Cerebellar nuclear complex (tissue), 1 donor: ENCODE measurements at places on chromosomes 16 and 17.

- no peak for DNase-seq
These were observed 16.3 kb downstream of the LIG3 start for GRCh38 chr17:34996422-34997285.

DNA sequence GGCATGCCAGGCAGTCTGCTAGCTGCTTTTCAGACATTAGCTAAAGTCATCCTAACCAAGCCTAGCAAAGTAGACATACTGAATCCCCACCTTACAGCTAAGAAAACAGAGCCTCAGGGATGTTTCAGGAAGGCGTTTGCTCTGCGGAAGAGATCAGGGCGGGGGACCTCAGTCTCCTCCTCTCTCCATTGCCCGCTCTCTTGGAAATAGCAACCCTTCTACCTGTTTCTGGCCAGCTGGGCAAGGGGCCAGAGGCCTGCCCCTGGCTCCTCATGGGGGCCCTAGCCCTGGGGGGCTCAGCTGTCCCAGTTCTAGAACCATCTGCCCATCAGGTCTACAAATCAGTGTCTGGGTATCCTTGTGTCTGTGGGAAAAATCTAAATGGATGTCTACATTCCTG lies 14.5 kb downstream of the PITPNM3 start:
- DNase-seq, result no peak

- no peak for DNase-seq
These were observed 5.4 kb upstream of the GIP start for GRCh38 chr17:48973806-48974205.

DNA sequence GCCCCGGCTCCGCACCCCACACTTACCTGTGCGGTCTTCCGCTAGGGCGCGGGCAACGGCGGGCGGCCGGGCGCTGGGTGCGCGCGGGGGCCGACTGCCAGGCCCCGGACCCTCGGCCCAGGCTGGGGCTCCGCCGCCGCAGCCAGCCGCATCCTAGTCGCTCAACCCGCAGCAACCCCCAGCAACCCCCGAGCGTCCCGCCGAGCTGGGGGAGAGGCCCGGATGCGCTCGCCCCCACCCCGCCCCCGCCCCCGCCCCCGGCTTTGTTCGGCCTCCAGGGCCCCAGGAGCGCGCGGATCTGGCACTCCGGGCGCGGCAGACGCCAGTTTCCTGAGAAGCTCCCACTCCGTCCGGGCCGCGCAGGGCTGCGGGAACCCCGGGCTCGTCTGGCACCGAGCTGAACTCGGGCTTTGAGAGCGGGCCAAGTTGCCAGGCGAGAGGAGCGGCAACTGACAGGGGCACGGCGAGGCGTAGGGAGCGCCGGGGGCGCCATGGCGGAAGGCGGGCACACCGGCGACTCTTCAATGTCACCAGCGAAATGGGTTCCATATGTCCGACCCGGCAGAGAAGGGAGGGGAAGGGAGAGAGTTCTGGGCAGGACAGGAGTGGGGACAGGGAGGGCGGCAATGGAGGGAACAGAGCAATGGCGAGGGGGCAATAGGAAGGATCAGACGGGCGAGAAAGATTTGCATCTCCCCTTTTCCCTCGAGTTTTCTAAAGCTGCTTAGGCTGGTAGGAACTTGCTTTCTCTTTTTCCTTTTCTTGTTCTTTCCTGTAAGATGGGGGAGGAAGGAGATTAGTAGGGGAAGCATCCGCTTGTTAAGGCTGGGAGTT lies 13.7 kb downstream of the HOXB4 start:
- no peak for DNase-seq

DNA sequence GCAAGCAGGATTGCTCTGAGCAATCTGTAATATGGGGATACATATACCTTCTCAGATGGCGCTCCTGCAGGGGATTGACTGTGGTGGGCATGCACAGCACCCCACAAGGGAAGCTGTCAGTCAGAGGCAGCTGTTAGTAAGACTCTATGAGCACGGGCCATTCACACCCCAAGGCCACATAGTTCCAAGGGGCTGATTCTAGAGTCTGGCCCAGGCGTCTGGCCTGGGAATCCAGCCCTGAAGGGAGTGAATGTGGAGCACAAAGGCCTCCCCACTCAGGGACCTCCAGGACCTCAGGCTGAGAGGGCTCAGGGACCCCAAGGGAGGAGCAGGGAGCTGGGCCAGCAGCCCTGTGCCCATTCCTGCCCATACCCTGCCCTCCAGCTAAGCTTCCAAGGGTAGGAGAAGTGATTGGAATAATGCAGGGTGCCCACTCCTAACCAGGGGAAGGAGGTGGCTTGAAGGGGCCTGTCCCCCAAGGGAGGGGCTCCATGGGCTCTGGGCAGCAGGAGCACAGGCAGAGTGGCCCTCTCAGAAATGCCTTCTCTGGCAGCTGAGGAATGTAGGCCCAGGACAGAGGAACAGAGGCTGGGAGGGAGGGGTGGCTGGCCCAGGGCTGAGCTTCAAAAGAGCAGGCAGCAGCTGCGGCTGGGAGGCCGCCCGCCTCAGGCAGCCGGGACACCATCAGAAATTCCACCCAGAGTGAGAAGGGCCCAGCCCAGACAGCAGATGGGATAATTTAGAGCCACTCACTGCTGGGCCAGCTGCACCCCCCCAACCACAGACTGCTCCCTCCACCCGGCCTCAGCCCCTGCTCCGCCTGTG lies 48.9 kb upstream of the MRPS23 start:
- DNase-seq, result no peak

DNA sequence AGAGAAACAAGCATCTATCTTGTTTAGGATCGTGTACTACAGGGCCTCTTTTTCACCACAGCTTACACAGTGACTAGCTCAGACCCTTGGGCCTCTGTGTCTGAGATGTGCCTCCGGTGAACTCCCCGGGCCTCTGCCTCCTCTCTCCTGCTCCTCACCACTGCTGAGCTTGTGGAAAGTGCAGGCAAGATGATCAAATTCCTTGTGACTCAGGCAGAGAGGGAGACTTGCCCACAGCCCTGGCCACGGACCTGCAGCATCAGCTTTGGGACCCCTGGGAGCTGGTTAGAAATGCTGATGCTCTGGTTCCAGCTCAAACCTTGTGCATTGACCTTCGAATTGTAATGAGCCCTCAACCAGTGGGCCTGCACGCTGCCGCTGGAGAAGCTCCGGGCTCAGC lies 79.8 kb downstream of the ZDHHC7 start:
- DNase-seq, result no peak

GRCh38 chr17:5950878-5951277 lies 119.3 kb upstream of the WSCD1 start:
- DNase-seq, result peak; percentile 49

DNA sequence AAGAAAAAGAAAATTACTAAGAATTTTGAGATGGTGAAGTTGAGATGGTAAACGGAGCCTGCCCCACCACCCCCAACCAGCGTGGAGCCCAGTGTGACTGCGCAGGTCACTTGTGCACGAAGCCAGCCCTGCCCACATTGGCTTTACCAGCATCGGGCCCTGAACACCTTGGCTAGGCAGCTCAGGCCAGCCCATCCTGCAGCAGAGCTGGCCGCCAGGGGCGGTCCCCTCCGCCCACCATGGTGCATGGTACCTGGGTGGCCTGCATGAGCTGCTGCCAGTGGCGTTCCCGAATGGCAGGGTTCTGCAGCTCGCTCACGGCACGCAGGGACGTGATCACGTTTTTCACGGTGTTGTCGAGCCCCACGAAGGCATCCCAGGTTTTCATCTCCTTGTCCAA lies 62.7 kb downstream of the DNAH17 start:
- no peak for DNase-seq

DNA sequence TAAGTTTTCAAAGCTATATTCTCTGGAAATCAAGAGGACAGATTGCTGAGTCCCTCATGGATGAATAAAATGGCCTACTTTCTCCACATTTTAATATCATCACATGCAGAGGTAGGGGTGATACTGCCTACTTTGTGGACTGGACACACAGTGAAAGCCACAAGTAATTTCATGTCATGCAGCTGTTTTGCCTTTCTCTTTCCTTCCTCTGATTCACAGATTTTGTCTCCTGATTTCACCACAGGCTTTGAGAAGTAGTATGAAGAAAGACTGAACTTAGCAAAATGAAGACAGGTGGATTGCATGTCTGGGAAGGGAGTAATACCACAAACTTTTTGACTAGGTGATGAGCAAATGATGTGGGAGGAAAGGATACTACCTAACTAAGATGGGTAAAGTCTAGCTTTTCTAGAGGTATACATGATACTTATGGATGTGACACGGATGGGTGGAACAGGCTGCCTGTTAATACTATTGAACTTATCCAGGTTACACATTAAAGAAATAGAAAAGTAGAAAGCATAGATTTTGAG lies 478.4 kb upstream of the GOT2 start:
- DNase-seq, result no peak

DNA sequence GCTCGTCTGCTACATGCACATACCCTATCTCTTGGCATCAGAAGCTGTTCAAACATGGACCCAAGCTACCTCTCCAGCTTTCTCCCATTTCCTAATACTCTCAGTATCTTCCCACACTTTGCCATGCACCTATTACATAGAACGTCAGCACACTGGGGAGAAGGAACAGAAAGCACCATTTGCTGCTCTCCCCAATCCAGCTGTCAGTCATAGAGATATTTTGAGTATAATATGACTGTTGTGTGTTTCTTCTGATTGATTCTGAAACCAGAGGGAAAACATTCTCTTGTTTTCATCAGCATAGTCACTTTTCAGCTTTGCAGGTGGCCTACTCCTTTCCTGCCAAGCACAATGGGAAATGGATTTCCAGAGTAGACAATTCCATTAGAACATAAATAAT lies 107.1 kb downstream of the ADAMTS18 start:
- no peak for DNase-seq

GRCh38 chr17:28955408-28955807 lies 4.1 kb upstream of the PHF12 start:
- no peak for DNase-seq

GRCh38 chr17:1137465-1137894 lies 42.3 kb downstream of the ABR start:
- DNase-seq, result no peak

GRCh38 chr17:57490111-57490845 lies 234.0 kb downstream of the MSI2 start:
- no peak for DNase-seq

GRCh38 chr17:4833941-4834680 lies 971 bp downstream of the MINK1 start:
- no peak for DNase-seq

- no peak for DNase-seq
These were observed 5.0 kb downstream of the ABHD15 start for GRCh38 chr17:29561554-29562517.

DNA sequence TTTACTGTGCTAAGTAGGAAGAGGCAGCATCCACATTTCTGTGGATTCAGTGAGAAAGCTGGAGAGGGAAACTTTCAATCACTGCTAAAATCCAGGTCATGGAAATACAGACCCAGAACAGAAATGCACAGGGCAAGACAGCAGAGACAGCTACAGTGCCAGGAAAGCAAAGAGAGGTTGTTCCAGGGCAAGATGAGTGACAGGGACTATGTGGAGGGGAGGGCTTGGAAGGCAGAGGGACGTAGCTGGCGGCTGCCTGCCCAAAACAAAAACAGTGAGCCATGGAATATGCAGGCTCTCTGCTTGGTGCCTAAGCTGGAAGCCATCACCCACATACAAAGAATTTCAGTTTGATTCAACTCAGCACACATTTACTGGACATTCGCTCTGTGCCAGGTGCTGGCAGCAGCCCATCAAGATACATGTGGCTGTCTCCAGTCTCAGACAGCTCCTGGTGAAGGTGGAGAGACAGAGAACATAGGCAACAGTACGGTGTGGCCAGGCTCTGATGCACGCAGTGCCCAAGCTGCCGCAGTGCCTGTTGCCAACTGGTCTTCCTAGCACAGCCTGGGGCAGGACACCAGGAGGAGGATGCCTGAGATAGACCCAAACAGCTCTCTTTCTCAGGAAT lies 88.7 kb downstream of the AIPL1 start:
- peak; percentile 33 for DNase-seq

- DNase-seq, result no peak
These were observed 16.5 kb downstream of the NMT1 start for GRCh38 chr17:45077643-45078042.

- DNase-seq, result no peak
These were observed 219.7 kb upstream of the HSBP1 start for GRCh38 chr16:83588070-83588469.

DNA sequence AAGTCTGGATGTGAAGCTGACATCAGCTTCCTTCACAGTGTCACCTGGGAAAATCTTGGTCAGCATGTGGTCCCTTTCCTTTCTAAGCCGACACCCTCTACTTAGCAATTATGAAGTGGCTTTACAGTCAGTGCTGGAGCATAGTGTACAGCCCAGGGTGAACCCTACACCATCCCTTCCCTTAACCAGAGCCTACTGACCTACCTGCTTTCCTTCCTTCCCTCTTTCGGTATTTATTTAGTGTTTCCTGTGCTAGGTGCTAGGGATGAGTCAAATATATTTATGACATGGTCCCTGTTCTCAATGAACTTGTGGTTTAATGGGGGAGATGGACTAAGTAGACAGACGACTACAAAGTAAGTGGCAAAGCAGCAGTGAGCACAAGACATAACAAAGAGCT lies 77.5 kb downstream of the CDK5R1 start:
- DNase-seq, result no peak

GRCh38 chr16:49498666-49499413 lies 125.2 kb downstream of the C16orf78 start:
- DNase-seq, result no peak

- DNase-seq, result no peak
These were observed 406.0 kb downstream of the SEC14L1 start for GRCh38 chr17:77546772-77547241.

GRCh38 chr16:24887472-24887871 lies 41.7 kb downstream of the SLC5A11 start:
- DNase-seq, result no peak

- no peak for DNase-seq
These were observed at the start of gene TEX19 for GRCh38 chr17:82358465-82359350. Gene TEX19, plus strand, starts transcription at chr17:82359247. Its CDS starts 2,904 bp downstream, at chr17:82362151.

GRCh38 chr17:38789185-38789584 lies 10.2 kb downstream of the PIP4K2B start:
- no peak for DNase-seq

GRCh38 chr16:90046971-90047713 lies 27.9 kb upstream of the DBNDD1 start:
- DNase-seq, result peak; percentile 12

- DNase-seq, result no peak
These were observed 7.1 kb upstream of the CMTM4 start for GRCh38 chr16:66703406-66704215.

- DNase-seq, result peak; percentile 34
These were observed 76.2 kb downstream of the RAB11FIP4 start for GRCh38 chr17:31467502-31468256.

- no peak for DNase-seq
These were observed 2.8 kb upstream of the CA7 start for GRCh38 chr16:66841366-66841765.
